ENCODE measurements at places on chromosomes 5 and 9. TPM values are rescaled to one million over a fixed set of nuclear protein-coding genes. Genes with fewer than 3 reads are reported as not detected.

The SLC23A1 gene
- not detected for total RNA-seq

The INSL6 gene
- total RNA-seq: not detected

The PTGR1 gene
- total RNA-seq: 63.9 TPM

The ACSL6 gene
- under 0.01 TPM for total RNA-seq

The TAF11L2 gene
- not detected for total RNA-seq

The ARSI gene
- total RNA-seq: 16.3 TPM

The GARNL3 gene
- 0.63 TPM for total RNA-seq

The PCDHGB7 gene
- total RNA-seq: 5.2 TPM

The EXOSC2 gene
- 25.6 TPM for total RNA-seq

The SH3TC2 gene
- total RNA-seq: 0.34 TPM

The FOXD4L3 gene
- total RNA-seq: not detected
